ENCODE measurements at places on chromosomes 3 and 15.

- DNase-seq, result peak; percentile 56
These were observed 57.6 kb upstream of the SLC6A11 start for GRCh38 chr3:10758304-10759037.

DNA sequence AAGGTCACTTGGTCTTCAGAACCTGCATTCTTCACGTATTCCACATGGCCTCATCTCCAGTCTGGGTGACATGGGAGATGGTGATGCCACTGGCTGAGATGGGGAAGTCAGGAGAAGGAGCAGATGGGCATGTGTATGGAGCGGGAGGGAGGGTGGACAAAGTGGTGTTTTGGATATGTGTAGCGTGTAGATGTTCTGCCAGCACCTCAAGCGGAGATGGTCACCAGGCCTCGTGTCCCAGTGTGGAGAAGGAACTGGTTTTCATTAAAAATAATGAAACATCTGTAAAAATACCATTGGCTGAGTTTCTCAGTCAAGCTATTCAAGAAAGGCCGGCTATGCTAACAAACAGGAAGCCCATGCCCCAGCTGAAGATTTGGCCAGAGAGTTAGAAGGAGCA, 26.2 kb downstream of the LARP6 start:
- DNase-seq, result no peak

- DNase-seq, result no peak
These were observed 16.2 kb upstream of the SLC6A6 start for GRCh38 chr3:14386254-14386653.

DNA sequence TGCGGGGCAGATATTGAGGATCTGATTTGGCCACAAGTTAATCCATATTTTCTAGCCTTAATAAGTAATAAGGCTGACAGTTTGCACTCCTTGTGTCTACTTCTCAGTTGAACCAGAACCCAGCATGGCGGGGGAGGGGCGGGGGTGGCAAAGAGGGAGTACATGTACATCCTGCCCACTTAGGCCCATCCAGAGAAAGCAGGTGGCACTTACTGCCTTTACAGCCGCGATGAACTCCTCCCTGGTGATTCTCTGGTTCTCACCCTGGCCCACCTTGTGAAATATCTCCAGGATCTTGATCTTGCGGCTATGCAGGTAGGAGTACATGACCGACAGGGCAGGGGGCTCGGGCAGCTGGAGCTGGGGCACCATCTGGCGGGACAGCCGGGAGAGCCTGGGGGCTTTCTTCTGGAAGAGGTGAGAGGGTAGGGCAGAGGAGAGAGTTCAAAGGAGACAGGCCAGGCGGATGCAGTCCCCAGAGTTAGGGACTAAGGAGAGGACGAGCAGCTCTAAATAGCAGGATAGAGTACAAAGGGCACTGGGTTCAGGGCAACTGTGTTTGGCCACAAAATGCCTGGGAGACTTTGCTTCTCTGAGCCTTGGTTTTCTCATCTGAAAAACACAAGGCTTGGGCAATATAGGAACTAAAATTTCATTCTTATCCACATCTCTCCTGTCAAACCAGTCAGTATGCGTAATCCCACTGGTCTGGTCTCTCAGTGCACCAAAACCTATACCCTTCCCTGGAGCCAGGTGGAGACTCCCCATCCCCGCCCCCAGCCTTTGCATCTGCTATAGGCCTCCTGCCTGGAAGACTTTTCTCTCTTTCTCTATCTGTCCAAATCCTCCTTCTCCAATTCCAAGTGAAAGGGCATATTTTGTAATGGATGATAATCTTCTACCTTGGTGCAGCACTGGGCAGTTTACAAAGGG, 10.1 kb downstream of the EFCAB12 start:
- DNase-seq, result no peak

DNA sequence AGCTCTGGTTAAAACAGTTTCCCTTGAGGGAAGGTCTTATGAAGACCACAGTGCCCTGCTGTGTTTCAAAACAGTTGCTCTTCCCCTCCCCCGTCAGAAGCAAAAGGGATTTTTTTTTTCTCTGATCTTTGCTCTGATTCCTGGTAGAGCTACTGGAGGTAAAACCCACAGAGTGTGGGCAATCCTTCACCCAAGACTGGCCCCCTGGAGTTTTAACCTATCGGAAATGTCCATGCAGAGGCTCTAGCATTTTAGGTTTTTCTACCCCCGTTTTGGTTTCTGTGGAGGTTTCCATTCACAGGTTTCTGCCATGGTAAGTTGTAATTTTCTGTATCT, 27.7 kb downstream of the GRM2 start:
- DNase-seq, result no peak

- DNase-seq, result no peak
These were observed 470.1 kb upstream of the ARRDC4 start for GRCh38 chr15:97490429-97490828.

- no peak for DNase-seq
These were observed 274.9 kb downstream of the ABHD5 start for GRCh38 chr3:43965656-43966055.

GRCh38 chr3:172174513-172175253, 135.3 kb downstream of the FNDC3B start:
- no peak for DNase-seq

DNA sequence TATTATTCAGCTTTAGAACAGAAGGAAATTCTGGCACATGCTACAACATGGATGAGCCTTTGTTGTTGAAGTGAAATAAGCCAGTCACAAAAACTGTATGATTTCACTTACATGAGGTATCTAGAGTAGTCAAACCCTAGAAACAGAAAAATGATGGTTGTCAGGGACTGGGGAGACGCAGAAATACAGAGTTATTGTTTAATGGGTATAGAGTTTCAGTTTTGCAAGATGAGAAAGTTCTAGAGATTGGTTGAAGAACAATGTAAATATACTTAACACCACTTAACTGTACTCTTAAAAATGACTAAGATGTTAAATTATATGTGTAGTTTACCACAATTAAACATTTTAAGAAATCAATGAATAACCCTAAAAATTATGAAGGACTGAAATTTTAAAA, 15.8 kb downstream of the SPTSSB start:
- no peak for DNase-seq

DNA sequence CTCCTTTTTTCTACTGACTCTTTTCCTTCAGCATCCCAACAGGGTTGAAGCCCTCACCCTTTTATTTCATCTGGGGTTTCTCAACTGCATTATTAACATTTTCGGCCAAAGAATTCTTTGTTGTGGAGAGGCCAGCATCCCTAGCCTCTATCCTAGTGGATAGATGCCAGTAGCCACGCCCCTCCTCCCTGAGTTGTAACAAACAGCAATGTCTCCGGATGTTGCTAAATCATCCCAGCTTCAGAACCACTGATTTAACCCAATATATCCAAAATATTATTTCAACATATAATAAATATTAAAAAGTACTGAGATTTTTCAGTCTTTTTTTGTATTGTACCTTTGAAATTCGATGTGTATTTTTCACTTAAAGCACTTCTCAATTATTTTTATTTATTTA, 2.0 kb upstream of the RNF111 start:
- DNase-seq, result no peak
